Cerebellar nuclear complex (tissue), 1 donor: ENCODE measurements at places on chromosomes 4 and X.

DNA sequence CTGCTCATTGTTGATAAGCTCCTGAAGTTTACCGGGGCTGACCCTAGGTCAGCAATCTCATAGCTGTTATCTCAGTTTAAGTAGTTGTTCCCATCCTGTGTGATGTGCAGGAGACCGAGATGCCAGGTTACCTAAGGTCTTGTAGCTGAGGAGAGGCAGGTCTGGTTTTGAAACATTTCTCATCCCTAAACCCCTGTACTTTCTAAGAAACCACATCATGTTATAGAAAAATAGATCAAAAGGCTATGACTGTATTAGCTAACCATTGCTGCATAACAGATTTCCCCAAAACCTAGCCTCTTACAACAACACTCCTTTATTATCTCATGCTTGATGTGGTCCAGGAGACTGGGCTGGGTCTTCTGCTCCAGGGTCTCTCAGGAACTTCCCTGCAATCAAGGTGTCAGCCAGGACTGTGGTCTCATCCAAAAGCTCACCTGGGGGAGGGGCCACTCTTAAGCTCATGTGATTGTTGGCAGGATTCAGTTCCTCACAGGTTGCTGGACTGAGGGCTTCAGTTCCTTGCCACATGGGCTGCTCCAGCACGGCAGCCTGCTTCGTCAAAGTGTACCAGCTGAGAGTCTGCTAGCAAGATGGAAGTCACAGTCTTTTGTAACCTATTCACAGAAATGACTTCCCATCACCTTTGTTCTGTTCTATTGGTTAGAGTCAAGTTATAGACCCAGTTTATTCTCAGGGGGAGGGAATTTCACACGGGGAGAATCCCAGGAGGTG lies 60.9 kb upstream of the CLCN4 start:
- no peak for DNase-seq

GRCh38 chrX:130300010-130300282 lies 31.2 kb upstream of the ZNF280C start:
- DNase-seq = no peak

GRCh38 chrX:137352101-137352660 lies 213.7 kb upstream of the ZIC3 start:
- DNase-seq = no peak

DNA sequence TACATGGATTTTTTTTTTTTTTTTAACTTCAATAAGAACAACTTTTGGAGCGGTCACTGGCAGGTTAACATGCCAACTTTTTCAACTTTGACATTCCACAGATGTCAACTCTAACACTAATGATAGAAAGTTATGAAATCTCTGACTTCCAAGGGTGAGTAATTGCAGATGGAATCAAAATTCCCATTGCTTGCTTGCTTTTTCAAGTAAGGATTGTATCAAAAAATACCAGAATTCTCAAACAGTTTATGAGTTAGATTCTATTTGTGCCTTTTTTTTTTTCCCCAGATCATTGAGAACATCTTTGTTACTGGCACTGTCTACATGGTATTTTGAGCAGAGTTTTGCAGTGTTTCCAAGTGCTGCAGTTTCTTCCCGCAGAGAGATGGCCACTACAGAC lies 50.3 kb upstream of the OTUD4 start:
- DNase-seq = no peak

- DNase-seq = no peak
These were observed 75.8 kb downstream of the NUDT11 start for GRCh38 chrX:51420610-51421009.

- no peak for DNase-seq
These were observed 732.6 kb upstream of the LCORL start for GRCh38 chr4:18754180-18754579.

GRCh38 chrX:13226214-13226613 lies 93.6 kb downstream of the ATXN3L start:
- DNase-seq = no peak

DNA sequence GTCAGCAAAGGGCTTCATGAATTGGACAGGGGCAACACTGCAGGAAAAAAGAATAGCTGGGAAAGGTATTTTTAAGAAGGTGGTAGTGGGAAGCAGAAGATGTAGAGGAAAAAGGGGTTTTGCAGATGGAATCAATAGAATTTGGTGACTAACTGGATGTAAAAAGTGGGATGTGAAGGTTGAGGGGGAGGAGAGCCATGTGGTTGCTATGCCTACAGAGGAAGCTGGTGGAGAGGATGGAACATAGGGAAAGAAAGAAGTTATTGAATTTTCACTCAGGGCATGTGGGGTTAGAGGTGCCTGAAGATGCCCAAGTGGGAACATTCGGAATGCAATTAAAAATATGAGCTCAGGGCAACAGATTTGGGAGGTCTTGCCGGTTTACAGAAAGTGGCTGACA lies 33.0 kb downstream of the REELD1 start:
- DNase-seq = no peak

DNA sequence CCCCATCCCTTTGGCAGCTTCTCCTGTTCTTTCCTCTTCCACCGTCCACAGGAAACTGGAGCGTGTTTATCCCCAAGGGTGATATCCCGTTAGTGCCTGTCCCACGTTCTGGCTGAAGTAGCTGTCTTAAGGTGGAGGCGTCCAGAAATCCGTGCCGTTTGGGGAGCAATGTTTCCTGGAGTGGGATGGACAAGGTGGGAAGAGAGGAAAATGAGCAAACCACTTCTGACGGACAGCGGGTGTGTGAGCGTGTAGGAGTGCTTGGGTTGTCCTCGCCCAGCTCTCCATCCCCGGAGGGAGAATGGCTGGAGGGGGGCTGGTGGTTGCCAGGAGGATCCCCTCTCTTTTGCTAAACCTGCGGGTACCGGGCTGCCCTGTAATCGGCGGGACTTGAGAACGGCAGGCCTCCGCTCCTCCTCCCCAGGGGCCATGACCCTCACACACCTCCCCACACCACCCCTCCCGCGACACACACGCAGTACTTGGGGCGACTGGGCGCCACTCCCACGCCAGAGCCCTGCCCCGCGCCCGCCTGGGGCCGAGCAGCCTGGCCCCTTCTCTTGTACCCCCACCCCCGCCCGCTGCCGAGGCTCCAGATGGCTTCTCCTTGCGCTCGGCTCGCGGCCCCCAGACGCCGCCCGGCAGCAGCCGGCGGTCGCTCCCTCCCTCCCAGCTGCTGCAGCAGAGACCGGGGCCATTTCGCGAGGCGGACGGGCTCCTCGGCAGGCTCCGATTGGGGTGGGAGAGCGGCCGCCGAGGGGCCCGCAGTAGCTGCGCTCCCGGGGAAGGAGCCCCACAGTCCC lies 13.9 kb upstream of the PRDM8 start:
- no peak for DNase-seq

- DNase-seq = no peak
These were observed 91.8 kb downstream of the REPS2 start for GRCh38 chrX:17038277-17038676.

- DNase-seq = no peak
These were observed 419.1 kb upstream of the BOD1L1 start for GRCh38 chr4:14046642-14047041.

- DNase-seq = no peak
These were observed 73.2 kb downstream of the HAUS3 start for GRCh38 chr4:2168469-2169319.

DNA sequence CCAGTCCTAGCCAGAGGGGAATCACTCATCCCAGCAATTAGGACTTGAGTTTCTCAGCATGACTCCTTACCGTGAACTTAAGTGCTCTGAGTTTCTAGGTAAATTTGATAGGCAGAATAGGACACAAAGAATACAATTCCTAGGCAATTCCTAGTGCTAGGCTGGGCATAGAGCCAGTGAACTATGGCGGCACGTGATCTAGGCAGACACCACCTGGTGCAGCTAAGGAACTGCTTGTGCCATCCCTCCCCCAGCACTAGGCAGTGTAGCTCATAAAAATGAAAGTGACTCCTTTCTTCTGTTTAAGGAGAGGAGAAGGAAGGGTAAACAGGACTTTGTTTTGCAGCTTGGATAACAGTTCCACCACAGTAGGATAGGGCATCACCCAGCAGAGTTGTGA lies 736.3 kb upstream of the PCDH7 start:
- no peak for DNase-seq

DNA sequence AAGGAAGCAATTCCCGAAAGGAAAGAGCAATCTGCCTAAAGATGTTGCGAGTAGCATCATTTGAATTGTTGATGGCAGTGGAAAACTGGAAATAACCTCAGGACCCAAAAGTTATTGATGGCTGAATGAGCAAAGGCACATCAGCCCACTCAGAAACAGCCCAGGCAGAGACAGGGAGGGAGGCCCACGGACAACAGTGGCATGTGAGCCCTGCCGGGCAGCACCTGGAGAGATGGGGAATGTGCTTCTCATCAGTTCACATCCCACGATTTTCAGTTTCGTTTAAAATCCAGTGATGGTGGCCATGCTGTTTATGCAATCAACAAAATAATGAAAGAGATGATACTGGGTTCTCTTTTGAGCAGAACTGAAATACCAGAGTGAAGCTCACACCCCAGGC lies 80.0 kb downstream of the JAKMIP1 start:
- DNase-seq = no peak

DNA sequence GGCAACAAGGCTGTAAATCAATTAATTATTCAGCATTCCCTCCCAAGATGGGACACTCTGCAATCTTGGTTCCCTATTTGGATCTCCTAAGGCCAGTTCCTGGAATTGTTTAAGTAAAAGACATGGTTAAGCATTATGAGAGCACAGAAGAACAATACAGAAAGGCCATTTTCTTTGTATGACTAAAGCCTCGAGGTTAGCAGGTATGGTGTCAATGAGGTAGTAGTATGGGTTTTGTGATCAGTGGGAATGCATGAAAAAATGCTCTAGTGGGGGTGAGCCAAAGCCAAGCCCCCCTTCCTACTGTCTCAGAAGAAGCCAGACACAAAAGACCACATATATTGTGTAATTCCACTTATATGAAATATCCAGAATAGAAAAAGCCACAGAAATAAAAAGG lies 61.7 kb upstream of the S100G start:
- no peak for DNase-seq

DNA sequence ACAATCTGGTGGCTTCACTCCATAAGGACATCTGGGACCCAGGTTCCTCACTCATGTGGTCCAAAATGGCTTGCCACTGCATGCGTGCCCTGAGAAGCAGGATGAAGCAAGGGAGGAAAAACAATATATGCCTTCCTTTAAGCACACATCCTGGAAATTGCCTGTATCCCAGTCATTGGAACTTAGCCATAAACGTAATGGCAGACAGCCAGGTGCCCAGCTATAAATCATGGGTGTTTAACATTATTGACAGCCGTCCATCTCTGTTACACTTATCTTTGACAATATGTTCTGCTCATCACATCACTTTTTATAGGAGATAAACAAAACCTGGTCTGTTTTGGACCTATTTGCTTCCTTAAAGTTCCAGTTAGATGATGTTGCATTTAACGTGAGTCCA lies 181.0 kb downstream of the AASDH start:
- no peak for DNase-seq

DNA sequence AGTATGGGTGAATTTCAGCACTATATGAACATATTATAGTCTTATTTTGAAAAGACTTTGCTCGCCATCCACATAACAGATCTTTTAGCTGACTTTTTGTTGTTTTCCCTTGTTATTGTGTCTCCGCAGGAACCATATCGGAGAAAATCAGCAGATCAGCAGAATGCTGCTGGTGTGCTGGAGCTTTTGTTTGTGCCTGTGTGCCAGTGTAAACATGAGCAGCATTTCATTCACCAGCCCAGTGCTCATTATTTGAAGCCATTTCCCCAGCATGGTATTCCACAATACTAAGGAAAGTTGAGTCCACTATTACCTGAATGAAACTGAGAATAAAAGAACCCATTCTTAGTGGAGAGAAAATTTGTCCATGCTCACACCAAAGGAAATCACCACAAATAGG lies 261.8 kb upstream of the ARX start:
- no peak for DNase-seq

- DNase-seq = no peak
These were observed 5.2 kb upstream of the PITX2 start for GRCh38 chr4:110627977-110628662.

GRCh38 chr4:83207497-83208101 lies 77.0 kb downstream of the COQ2 start:
- no peak for DNase-seq

- no peak for DNase-seq
These were observed 137.7 kb downstream of the ARX start for GRCh38 chrX:24877854-24878650.

GRCh38 chr4:57504797-57505530 lies 394.8 kb upstream of the IGFBP7 start:
- no peak for DNase-seq

- no peak for DNase-seq
These were observed 128.2 kb upstream of the INPP4B start for GRCh38 chr4:142974328-142974727.

DNA sequence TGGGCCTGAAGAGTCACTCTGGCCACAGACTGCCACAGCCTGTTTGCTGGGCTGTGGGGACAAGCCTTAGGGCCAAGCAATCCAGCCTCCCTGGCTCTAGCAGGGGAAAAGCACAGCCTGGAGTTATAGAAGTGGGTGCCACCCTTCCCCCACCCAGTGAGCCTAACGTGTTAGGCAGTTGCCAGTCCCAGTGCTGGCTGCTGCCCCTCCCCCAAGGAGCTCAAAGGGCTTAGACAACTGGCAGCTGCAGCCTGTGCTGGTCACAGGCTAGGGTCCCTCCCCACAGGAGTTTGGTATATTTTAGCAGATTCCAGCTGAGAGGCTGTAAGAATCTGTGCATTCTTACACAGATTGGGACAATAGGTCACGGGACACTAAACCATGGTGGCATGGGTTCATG lies 370.3 kb upstream of the FGF16 start:
- DNase-seq = no peak

DNA sequence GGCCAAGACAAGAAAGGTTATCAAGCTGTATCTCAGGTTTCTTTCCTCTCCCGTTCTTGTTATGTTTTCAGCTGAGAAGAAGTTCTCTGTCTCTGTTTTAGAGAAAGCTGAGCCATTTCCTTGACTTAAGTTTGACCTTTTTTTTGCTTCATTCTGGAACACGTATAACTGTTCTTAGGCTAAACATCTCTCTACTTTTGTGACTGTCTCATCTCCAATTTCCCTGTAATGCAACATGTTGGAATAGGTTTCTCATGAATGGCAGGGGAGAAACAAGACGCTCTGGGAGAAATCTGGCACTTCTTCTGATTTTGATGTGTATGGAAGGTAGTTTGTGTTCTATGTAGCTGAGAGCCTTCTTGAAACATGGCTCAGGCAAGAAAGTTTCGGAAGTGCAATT lies 36.2 kb upstream of the SFRP2 start:
- no peak for DNase-seq

DNA sequence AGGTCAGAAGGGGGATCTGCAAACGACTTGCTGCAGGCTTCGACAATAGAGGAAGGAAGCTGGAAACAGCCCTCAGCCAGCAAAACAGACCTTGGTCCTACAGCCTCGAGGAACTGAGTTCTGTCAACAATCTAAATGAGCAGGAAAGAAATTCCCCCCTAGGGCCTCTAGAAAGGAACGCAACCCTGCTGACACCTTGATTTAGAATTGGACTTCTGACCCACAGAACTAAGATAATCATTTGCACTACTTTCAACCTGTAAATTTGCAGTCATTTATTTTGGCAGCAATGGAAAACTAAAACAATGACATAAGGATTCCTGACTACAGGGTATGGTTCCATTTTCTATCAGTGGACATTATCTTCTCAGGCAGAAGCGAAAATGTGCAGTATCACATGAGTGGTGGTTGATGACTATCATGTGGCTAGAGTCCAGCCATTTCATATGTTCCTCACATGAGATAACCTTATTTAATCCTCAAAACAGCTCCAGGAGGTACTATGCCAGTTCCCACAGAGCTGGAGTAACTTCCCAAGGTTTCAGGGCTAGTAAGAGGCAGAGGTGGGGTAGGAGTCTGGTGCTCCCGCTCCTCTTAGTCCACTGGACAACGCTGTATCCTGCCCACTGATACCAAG lies 61.6 kb downstream of the SAT1 start:
- DNase-seq = no peak

GRCh38 chr4:123840197-123840596 lies 443.6 kb downstream of the SPRY1 start:
- no peak for DNase-seq
